Erythroblast (primary cell): ENCODE measurements at places on chromosomes 11 and 22.

DNA sequence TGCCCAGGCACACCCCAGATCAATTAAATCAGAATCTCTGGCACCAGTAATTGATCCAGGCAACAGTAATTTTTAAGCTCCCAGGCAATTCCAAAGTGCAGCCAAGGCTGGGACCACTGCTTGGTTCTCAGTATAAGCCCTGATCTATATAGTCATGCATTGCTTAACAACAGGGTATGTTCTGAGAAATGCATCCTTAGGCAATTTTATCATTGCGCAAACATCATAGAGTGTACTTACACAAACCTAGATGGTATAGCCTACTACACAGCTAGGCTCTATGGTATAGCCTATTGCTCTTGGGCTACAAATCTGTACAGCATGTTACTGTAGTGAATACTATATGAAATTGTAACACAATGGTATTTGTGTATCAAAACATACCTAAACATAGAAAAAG is 651 bp upstream of the C11orf42 start:
- DNase-seq = no peak

- peak; percentile 66 for DNase-seq
Observed at GRCh38 chr22:36546092-36546804, 17.3 kb upstream of the EIF3D start.

- DNase-seq = no peak
Observed at GRCh38 chr11:131178596-131178995, 191.8 kb upstream of the NTM start.

- no peak for DNase-seq
Observed at GRCh38 chr11:68574308-68574707, 110.0 kb upstream of the GAL start.

DNA sequence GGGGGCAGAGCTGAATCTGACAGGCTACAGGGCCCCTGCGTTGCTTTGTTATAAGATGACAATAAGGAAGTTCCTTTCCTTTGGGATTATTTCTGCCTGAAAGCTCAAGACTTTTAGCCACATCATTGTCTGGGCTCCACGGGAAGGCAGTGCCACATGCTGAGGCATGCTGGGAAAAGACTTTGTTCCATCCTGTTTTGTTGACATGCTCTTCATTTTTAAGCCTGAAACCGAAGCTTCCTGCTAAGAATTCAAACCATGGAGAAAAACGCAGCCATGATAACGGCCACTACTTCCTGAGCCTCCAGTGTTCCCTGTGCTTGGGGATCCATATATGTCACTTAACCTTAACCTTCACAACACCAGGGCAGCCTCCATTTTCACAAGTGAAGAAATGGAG is 5.5 kb upstream of the TCF20 start:
- no peak for DNase-seq

DNA sequence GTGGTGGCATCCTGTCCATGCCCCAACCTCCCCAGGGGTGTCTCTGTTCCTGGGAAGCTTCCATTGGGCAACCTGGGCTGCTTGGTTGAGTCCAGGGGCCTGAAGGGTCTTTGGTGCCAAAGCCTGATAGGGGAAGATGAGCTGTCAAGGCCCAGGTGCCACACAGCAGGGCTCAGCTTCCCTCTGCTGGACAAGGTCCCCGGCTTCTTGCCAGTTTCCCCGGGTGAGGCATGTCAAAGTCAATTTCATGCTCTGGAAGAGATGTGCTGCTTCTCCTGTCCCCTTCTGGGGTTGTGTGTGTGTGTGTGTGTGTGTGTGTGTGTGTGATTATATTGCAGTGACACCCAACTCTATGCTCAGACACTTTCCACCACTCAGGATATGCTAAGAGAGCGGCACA is 26.9 kb downstream of the TP53I11 start:
- no peak for DNase-seq
